ENCODE measurements at places on chromosomes 2 and 18. TPM values are rescaled to one million over a fixed set of nuclear protein-coding genes. Genes with fewer than 3 reads are reported as not detected.

DPP10 gene
- not detected for total RNA-seq

CABLES1 gene
- total RNA-seq: 43.3 TPM

EML4 gene
- total RNA-seq: 28.4 TPM

PDE11A gene
- 0.09 TPM for total RNA-seq

FBXO41 gene
- total RNA-seq: 0.34 TPM

DUSP19 gene
- total RNA-seq: 4.4 TPM

ARHGAP15 gene
- total RNA-seq: not detected

COLEC12 gene
- 45.1 TPM for total RNA-seq

KCNJ3 gene
- not detected for total RNA-seq

DNA sequence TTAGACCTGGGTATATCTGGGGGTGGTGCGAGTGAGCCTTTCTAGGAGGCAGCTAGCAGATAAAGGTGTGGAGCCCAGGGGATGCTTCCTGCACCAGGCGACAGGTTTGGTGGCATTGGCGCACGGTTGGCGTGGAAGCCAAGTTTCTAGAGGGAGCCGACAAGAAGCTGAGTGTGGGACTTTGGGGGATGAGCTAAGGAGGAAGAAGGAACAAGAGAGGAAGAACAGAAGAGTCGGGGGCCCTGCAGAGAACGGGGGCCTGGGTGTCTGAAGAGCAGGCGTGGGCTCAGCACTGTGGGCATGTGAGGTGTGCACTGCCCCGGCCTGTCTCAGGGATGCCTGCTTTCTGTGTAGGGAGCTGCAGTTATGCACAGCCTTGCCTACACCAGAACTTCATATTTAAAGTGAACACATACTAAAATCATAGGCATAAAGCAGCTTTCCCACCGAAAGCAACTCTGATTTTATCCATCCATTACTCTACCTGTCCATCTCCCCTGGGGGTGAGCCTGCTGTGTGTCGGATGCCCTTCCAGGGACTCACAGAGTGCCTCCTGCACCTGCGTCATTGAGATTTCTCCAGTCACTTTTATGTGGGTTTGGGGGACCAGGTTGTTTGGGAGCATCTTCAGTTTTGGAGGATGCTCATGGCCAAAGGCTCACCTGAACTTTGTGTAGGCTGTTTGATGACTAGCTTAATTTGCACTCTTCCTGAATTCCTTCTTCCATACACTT is 149.7 kb downstream of the LDLRAD4 start:
- no peak for DNase-seq

DNA sequence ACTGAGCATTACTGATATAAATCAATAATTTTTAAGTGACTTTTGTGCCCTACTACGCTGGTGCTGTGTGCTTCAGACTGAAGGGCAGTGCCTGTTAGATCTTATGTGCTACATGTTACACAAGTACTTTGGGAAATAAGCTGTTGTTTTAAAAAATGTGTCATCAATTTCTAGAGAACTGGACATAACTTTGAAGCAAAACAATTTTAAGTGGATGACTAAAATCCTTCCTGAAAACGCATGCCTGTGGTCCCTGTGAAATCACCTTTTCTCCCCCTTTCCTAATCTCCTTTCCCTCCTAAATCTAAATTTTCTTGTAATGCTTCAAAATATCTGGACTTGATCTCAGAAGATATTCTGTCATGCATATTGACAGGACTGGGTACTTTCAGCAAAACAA is 7.1 kb upstream of the IL1RL1 start:
- peak; percentile 47 for DNase-seq

- no peak for DNase-seq
Measured at GRCh38 chr2:24797644-24798043, 4.4 kb downstream of the CENPO start.

GRCh38 chr2:239890206-239890746 is 134.9 kb downstream of the NDUFA10 start:
- DNase-seq: no peak

DNA sequence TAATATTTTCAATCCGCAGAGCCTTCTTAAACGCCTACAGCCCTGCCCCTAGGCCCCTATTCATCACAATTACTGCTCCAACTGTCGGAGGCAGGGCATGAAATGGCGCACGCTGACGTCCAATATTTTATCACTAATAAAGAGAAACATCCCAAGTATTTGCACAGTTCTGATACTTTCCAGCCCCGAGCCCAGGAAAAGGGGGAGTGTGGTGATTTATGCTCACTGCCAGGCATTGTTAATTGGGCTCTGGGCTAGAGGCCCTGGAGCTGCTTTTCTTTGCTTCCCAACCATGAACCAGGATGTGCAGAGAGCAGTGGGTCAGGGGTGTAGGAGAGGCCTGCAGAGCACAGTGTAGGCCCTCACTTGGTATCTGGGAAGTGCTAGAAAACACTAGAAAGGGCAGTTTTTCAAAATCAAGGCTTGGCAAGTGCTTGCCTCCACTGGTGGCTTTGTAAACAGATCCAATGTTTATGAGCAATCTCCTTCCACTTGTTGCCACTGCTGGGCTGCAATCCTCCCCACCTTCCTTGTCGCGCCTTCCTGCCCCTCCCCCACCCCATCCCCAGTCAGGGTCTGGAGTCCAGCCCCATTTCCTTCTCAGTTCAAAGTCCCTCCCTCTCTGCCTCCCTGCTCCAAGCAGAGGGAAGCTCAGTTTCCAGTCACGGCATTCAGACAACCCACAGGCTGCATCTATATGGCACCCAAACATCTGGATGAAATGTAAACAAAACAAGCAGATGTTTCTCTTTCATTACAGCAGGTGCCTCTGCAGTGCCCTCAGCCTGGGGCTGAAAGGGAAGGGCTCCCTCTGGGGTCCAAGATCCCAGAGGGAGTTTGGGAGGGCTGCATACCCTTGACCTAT is 83.9 kb upstream of the PKDCC start:
- DNase-seq: peak; percentile 8

- no peak for DNase-seq
Measured at GRCh38 chr18:22094358-22094734, 75.0 kb upstream of the GATA6 start.

DNA sequence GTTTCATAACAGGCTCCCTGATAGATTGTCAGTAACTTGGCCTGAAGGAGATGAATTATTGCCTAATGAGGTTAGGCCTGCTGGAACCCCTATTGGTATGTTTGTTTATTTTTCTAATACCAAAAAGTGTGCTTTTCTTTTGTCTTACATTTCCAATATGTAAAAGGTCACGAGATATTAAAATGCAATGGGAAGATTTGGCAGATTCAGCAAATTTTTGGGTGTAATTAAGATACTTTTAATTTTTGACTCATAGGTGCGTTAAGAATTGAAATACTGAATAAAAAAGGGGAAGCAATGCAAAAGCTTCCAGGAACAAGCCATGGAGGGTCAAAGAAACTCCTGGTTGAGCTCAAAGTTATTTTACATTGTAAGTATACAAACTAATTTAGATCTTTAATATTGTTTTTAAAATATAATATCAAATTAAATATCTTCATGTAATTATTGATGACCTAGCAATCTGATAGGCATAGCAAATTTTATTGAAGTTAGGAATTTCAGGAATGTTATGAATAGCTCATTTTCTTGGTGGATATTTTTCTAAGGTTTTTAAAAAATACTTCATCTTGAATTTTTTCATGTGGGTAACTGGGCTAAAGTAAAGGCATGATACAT is 52.1 kb downstream of the SMCHD1 start:
- no peak for DNase-seq

DNA sequence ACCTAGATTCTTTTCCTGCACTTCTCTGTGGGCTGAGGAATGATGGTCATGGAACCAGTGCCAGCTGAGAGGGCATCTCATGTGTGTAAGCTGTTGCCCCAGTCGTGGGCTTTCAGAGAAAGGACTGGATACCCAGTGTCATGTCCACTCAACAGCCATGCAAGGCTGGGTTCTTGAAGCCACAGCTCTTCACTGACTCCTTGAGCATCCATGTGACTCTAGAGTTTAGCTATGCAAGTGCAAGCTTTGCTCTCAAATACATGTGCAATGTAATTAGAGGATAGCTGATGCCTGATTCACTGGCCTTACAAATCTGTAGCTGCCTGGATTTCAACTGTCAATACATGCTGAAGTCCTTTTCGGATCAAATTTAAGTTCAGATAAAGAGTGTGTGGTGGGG is 46.8 kb upstream of the EML6 start:
- DNase-seq: no peak

DNA sequence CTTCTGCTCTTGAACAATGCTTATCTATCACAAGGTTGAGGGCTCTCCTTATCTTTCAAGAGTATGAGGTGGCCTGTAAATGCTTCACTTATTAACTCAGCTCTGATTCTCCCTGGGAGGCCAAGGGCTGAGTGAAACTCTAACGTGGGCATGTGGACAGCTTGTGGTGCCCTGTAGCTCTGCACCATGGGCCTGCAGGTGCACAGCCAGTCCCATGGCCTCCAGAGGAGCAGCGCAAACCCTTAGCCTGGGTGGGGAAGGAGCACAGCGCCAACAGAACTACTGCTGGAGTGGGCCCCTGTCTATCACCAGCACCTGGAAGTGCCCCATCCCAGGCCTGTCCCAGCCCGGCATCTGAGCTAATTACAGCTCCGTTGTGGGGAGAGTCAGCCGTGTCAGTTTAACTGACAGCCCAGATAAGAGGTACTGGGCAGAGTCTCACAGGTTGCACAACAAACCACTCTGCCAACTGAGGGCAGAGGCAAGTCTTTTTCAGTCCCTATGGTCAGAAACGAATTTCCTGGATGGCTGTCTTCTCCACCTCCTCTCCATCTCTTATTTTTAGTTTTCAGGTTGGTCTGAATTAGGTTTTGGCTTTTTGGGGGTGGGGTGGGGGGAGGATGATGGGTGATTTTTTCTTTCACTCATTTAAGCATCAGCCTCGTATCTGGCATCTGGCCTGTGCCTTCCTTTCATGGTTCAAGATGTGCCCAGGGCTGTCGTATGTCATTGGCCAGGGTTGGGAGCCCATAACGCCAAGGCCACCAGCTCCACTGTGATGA is 219.5 kb downstream of the BCL2 start:
- DNase-seq: no peak

DNA sequence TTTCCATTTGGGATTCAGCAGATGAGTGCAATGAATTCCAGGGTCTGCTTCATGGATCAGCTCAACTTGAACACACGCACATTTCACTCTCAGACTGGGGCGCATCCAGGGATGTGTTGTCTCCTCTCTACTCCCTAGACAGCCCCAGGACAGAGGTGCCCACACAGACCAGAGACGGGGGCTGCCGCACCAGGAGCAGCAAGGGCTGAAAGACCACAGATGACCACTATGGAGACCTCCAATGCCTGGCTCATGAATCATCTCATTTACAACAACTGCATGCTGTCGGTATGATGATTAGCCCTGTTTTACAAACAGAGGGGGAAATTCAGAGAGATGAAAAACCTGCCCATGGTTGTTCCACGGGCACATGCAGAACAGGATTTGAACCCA is 63.1 kb downstream of the CYP26B1 start:
- no peak for DNase-seq

- peak; percentile 75 for DNase-seq
Measured at GRCh38 chr2:119491776-119492525, 32.3 kb downstream of the SCTR start.

GRCh38 chr2:12131975-12132374 is 385.5 kb downstream of the LPIN1 start:
- no peak for DNase-seq

DNA sequence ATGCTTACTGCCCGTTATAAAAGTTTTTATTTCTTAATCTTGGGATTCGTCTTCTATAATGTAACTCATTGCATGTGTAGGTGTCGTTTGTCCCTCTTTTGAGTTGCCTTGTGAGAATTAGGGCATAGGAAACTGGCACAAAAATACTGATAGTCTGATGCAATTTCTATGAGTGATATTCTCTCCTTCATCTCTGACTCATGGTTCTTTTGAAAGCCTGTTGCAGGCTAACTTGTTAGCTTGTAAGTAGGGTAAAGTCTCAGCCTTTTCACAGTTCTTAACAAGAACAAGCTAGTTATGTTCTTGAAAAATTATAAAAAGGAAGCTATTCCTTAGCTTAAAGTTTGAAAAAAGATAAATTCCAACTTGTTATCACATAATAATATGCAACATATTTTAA is 1085.4 kb upstream of the NRXN1 start:
- DNase-seq: no peak

Measured in dermis blood vessel endothelial cell (primary cell).